ENCODE measurements at places on chromosomes 2 and 18. TPM values are rescaled to one million over a fixed set of nuclear protein-coding genes. Genes with fewer than 3 reads are reported as not detected.

DNA sequence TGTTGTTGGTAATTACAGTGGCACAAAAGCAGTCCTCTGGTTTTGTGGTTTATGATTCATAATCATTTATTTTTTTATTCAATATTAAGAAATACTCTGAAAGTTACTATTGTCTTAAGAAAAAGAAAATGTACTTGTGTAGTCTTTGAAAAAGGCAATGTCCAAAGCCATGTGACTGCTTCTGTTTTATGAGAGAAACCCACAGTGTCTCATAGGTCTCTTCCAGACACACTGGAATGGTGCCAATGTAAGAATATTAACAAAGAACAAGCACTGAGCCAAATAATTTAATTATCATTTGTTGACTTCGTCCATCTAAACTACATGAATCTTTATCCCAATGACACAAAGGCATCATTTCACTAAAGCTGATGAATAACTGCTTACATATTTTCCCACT is 62.5 kb downstream of the RPRM start:
- no peaks in the 10 kb centered on the region for H3K27me3 ChIP-seq
- DNase-seq = no peak
- no peaks in the 10 kb centered on the region for H3K4me1 ChIP-seq
- H3K36me3 ChIP-seq = no peaks in the 10 kb centered on the region

The DQX1 gene
- total RNA-seq = 0.24 TPM

- H3K27ac ChIP-seq = no peak overlapping the region
- H3K36me3 ChIP-seq = no peaks in the 10 kb centered on the region
- H3K4me1 ChIP-seq = no peaks in the 10 kb centered on the region
- H3K4me3 ChIP-seq = no peak overlapping the region
- H3K27me3 ChIP-seq = no peaks in the 10 kb centered on the region
Observed at GRCh38 chr2:207830778-207831438, 61.2 kb upstream of the FZD5 start.

GRCh38 chr2:29353403-29353991 is 238.3 kb downstream of the CLIP4 start:
- H3K27me3 ChIP-seq = no peaks in the 10 kb centered on the region
- no peak overlapping the region for H3K27ac ChIP-seq
- H3K36me3 ChIP-seq = no peaks in the 10 kb centered on the region
- DNase-seq = no peak
- no peak overlapping the region for H3K4me3 ChIP-seq

DNA sequence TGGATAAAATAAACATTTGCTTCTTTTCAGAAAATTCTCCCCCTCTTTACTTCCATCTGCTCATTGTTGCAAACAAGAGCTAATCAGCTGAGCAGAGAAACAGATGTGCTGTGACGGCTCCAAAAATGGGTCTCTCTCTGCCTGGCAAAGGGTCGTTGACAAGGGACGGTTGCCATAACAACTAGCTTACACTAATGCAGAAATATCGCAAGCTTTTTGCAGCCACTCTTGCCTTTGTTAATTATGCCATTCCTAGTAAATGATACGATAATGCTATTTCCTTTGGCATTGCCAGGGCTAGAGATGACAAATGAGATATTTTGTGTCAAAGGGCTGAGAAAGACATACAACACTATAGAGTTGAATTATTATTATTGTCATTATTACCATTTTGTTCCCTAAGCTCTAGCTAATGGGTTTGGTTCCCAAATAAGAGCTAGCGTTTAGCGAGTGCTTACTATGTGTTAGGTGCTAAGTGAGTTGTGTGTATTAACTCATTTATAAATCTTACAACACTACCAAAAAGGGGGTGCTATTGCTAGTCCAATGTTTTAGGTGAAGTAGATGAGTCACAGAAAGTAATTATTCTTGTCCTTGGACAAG is 46.8 kb downstream of the MYO3B start:
- H3K4me1 ChIP-seq = no peaks in the 10 kb centered on the region
- no peaks in the 10 kb centered on the region for H3K27me3 ChIP-seq
- H3K27ac ChIP-seq = no peak overlapping the region
- no peaks in the 10 kb centered on the region for H3K36me3 ChIP-seq
- no peak for DNase-seq
- H3K4me3 ChIP-seq = no peak overlapping the region

DNA sequence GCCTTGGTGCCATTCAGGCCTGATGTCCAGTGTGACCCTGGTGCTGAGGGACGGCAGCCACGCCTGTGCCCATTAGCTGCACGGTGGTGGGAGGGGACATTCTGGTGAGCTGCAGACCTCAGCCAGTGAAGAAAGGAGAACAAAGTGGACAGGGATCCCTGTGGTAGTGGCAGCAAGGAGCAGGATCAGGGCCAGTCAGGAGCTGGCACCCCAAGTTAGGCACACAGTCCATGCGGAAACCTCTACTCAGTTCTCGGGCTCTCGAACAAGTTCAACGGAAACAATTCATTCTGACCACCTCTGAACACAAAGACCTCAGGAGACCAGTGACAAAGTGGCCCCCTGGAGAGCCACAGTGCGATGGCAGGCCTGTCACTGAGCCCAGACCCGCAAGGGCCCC is 30.1 kb downstream of the COA5 start:
- H3K36me3 ChIP-seq = peaks cover 8% of the 10 kb centered on the region
- no peaks in the 10 kb centered on the region for H3K4me1 ChIP-seq
- no peaks in the 10 kb centered on the region for H3K27me3 ChIP-seq
- DNase-seq = no peak
- no peak overlapping the region for H3K27ac ChIP-seq

DNA sequence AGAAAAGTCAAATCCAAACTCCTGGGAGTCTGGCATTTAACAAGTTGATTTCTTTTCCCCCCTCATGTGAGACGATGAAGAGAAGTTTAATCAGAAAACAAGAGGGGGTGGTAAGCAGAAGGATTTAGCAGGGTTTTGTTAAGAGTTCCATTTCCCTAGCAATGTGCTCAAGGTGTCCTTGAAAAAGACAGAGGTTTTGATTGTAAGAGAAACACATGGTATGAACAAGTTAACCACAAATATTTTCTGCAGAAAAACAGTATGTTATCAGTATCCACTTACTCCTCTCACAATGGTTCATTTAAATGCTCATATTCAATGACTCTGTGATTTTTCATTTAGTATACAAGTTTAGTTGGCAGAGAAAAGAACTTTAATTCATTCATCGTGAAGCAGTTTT is 26.8 kb downstream of the LAMA1 start:
- DNase-seq = no peak
- H3K4me3 ChIP-seq = no peak overlapping the region
- H3K27me3 ChIP-seq = no peaks in the 10 kb centered on the region
- no peak overlapping the region for H3K27ac ChIP-seq
- H3K36me3 ChIP-seq = no peaks in the 10 kb centered on the region

The NEURL3 gene
- total RNA-seq = not detected

The TBR1 gene
- not detected for total RNA-seq

DNA sequence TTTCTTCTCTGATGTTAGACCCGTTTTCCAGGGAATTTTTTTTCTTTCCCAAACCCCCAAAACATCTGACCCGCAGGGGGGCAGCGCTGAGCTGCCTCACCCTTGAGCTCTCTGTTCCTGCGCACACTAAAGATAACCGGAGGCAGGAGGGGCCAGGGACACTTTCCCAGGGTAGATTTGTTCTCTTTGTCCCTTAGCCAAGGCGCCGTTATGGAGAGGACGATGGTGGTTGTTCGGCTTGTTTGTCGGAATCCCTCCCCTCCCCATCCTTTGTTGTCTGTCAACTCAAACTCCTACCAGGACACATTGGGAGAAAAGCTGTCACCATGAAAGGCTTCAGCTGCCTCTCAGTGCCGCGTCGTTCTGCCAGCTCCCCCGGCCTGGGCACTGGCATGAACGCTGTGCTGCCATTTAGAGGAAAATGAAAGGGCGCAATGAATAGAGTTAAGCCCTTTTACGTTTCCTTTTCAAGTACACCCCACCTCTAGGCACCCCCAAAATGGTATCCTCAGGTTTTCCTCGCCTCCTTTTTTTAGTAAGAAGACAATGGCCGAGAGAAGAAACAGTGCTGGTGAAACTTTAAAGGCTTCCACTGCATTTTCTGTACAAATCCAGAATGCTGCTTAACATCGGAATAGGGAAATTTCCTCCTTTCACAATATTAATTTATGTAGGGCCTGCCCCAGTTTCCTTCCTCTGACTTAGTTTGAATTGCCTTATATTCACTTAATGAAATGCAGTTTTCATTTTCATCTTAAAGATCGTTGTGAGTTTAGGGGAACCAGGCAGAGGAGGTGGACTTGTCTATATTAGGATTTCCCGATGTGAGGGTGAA is 62.1 kb downstream of the RND3 start:
- no peak for DNase-seq
- H3K27ac ChIP-seq = no peak overlapping the region
- no peaks in the 10 kb centered on the region for H3K27me3 ChIP-seq
- H3K4me3 ChIP-seq = no peak overlapping the region

- no peak overlapping the region for H3K4me3 ChIP-seq
- peak; percentile 86 for DNase-seq
- no peaks in the 10 kb centered on the region for H3K27me3 ChIP-seq
- H3K36me3 ChIP-seq = no peaks in the 10 kb centered on the region
- no peaks in the 10 kb centered on the region for H3K4me1 ChIP-seq
Observed at GRCh38 chr2:10400568-10400977, 47.6 kb downstream of the ODC1 start.

DNA sequence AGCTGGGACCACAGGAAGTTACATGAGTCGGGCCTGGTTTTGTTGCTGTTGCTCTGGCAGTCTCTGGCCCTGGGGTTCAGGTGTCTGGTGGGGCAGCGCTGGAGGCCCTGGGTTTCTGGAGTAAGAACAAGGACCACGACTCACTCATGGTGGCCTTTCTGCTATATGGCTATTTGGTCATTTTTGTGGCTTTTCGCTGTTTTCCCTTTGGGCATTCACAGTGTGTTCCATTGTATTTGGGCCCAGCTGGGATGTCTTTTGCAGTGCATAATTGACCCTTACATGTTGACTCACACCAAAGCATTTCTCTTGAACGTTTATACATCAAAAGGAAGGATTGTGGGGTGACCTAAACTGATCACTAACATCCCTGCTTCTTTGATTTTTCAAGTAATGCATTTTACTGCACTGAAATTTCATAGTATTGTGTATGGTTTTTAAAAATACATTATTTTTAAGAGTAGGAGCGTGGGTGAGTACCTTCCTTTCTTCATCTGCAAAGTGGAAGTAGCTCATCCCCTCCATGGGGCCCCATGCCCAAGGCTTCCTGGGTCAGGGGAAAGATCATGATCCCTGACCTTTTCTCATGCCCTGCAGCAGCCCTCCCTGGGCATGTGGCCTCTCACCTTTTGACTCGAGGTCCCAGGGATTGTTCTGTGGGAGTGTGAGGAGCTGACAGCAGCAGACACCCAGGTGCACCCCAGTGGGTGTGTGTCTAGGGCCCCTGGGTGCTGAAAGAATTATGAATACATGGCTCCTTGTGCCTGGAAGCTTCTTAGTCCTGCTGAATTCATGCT is 225.5 kb downstream of the AGAP1 start:
- H3K27ac ChIP-seq = no peak overlapping the region
- H3K27me3 ChIP-seq = no peaks in the 10 kb centered on the region
- no peaks in the 10 kb centered on the region for H3K36me3 ChIP-seq

DNA sequence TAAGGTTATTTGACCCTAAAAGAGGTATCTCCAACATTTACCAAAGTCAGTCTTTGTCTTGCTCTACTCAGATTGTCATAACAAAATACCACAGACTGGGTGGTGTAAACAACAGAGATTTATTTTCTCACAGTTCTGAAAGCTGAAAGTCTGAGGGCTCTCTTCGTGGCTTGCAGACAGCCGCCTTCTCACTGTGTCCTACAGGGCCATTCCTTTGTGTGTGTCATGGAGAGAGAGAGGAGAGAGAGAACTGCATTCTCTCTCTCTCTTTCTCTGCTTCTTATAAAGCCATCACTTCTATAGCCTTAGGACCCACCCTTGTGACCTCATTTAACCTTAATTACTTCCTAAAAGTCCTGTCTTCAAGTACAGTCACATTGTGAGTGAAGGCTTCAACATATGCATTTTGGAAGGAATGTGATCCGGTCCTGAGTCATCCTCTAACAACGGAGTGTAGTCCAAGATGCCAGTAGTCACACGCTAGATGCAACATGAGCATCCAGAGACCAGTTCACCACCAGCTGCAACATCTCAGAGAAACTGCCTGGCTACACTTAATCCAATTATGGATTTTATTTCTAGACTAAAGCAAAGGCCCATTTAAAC is 130.2 kb downstream of the CD226 start:
- H3K4me1 ChIP-seq = no peaks in the 10 kb centered on the region
- no peak overlapping the region for H3K27ac ChIP-seq
- no peak overlapping the region for H3K4me3 ChIP-seq
- no peak for DNase-seq
- no peaks in the 10 kb centered on the region for H3K27me3 ChIP-seq

The SULT1C3 gene
- not detected for total RNA-seq

GRCh38 chr2:170024721-170025120 is 153.2 kb upstream of the MYO3B start:
- H3K4me3 ChIP-seq = no peak overlapping the region
- no peak overlapping the region for H3K27ac ChIP-seq
- no peak for DNase-seq
- H3K27me3 ChIP-seq = no peaks in the 10 kb centered on the region

The APOB gene
- total RNA-seq = 5.9 TPM

- no peaks in the 10 kb centered on the region for H3K36me3 ChIP-seq
- peak overlapping the region; percentile 51 for H3K27ac ChIP-seq
- peaks cover 2% of the 10 kb centered on the region for H3K4me1 ChIP-seq
- DNase-seq = peak; percentile 90
- no peaks in the 10 kb centered on the region for H3K27me3 ChIP-seq
Observed at GRCh38 chr2:218806346-218806978, 24.5 kb downstream of the CYP27A1 start.

The CNTNAP5 gene
- not detected for total RNA-seq

- DNase-seq = no peak
- no peaks in the 10 kb centered on the region for H3K27me3 ChIP-seq
- no peak overlapping the region for H3K4me3 ChIP-seq
- H3K27ac ChIP-seq = no peak overlapping the region
- no peaks in the 10 kb centered on the region for H3K36me3 ChIP-seq
Observed at GRCh38 chr2:236955521-236956030, 130.1 kb upstream of the COPS8 start.

DNA sequence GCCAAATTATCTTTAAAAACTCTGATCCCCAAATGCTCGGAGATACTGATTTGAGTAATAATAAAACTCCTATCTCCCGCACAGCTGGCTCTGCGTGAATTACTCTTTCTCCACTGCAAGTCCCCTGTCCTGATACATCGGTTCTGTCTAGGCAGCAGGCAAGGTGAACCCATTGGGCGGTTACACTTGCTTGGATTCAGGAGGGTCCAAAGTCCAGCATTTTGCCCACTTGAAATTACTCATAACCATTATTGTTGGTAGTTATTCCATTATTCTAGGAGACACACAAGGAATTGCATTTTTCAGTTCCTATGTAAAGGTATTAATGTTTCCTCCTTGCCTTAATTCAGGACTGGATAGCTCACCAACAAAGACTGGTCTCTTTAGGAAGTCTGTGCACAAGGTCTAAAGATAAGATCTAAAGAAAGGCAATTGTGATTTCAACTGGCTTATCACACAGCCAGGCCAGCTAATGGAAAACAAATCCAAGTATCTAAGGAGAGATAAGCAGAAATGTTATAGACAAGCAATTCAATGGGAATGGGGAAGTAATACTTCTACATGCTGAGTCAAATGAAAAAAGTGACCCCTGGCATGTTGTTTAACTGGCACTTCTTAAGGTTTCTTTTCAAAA is 23.2 kb upstream of the NPC1 start:
- H3K27me3 ChIP-seq = no peaks in the 10 kb centered on the region
- H3K36me3 ChIP-seq = no peaks in the 10 kb centered on the region
- DNase-seq = no peak
- H3K4me3 ChIP-seq = no peak overlapping the region
- no peak overlapping the region for H3K27ac ChIP-seq

Data from aorta (tissue), 5 donors.